ENCODE measurements at places on chromosomes 4 and X. TPM values are rescaled to one million over a fixed set of nuclear protein-coding genes. Genes with fewer than 3 reads are reported as not detected.

The COL4A6 gene
- total RNA-seq: under 0.01 TPM

GRCh38 chrX:13051529-13052172 is 7.2 kb upstream of the FAM9C start:
- H3K27ac ChIP-seq: no peak overlapping the region
- H3K4me1 ChIP-seq: peaks cover 4% of the 10 kb centered on the region
- no peak for DNase-seq
- H3K27me3 ChIP-seq: no peaks in the 10 kb centered on the region
- H3K4me3 ChIP-seq: no peak overlapping the region

The FAM9C gene
- not detected for total RNA-seq

GRCh38 chr4:184437565-184438265 is 36.6 kb downstream of the IRF2 start:
- H3K4me1 ChIP-seq: no peaks in the 10 kb centered on the region
- H3K4me3 ChIP-seq: no peak overlapping the region
- no peak for DNase-seq
- no peaks in the 10 kb centered on the region for H3K27me3 ChIP-seq
- peaks cover 5% of the 10 kb centered on the region for H3K36me3 ChIP-seq

The SMIM20 gene
- 5.7 TPM for total RNA-seq

GRCh38 chr4:11777447-11777846 is 348.8 kb upstream of the HS3ST1 start:
- no peaks in the 10 kb centered on the region for H3K36me3 ChIP-seq
- H3K27ac ChIP-seq: no peak overlapping the region
- H3K4me3 ChIP-seq: no peak overlapping the region
- no peak for DNase-seq
- no peaks in the 10 kb centered on the region for H3K27me3 ChIP-seq

The CPLX1 gene
- 1.1 TPM for total RNA-seq

DNA sequence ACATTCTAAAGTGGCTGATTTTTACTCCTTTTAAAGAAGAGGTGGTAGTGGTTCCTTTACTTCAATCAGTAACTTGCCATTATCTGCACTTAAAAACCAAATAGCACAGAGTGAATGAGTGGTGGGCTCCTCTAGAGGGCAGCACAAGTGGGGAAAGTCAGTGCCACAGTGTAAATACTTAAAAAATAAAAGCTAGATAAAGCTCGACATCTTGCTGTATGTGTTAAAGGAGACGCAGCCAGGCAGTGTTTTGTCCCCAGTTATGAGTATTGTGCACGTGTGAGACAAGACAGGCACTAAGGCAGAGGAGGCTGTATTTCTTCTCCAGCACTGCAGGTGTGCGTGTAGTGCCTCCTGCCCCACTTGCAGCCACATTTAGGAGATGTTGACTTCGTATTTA is 24.6 kb downstream of the NAP1L5 start:
- H3K4me1 ChIP-seq: no peaks in the 10 kb centered on the region
- peaks cover 24% of the 10 kb centered on the region for H3K36me3 ChIP-seq
- no peak overlapping the region for H3K27ac ChIP-seq
- no peak overlapping the region for H3K4me3 ChIP-seq

DNA sequence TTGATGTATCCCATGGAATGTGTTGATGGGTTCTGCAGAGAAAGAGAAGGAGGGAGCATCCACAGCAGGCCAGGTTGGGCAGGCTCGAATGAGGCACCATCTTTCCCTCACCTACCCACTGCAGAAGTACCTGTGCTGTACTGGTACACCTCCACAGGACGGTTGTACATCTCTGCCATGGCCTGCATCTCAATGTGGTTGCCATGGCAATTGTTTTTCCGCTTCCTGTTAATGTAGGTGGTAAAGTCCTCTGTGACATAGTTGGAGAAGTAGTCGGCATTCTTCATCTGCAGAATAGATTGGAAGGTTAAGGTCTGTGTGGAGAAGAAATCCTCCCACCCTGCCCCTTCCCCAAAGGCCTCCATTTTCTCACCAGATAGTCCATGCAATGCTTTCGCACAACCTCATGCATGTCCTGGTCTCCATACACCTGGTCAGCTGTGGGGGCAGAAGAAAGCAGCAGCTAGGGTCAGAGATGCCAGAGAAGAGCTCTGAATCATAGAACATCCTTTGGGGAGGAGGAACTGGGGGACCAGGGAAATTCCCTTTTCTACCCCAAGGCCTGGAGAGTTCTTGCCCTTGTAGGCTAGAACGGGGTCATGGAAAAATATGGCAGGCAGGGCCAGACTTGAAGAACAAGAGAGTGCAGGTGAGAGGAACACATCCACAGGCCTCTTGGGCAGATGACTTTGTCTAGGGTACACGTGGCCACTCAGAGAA is 15.9 kb upstream of the PIM2 start:
- no peak overlapping the region for H3K4me3 ChIP-seq
- no peaks in the 10 kb centered on the region for H3K4me1 ChIP-seq
- no peaks in the 10 kb centered on the region for H3K27me3 ChIP-seq
- peaks cover 16% of the 10 kb centered on the region for H3K36me3 ChIP-seq
- H3K27ac ChIP-seq: no peak overlapping the region

DNA sequence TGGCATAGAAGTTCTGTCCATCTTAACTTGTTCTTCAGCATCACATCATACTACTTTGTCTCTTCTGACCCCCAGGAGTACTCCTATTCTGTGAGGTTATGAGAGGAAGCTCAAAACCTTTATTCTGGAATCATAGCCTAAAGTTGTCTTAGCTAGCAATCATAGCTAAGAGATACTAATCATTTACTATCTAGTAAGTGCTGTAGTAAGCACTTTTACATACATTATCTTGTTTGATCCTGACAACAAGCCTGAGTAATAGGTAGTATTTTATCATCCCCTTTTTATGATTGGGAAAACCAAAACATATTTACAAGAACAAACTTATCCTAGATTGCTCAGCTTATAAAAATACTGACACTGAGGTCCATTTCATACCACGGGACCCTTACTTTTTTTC is 14.3 kb upstream of the LHFPL1 start:
- no peaks in the 10 kb centered on the region for H3K4me1 ChIP-seq
- DNase-seq: no peak
- no peaks in the 10 kb centered on the region for H3K27me3 ChIP-seq
- H3K4me3 ChIP-seq: no peak overlapping the region

All from ascending aorta (tissue), 2 donors.